ENCODE measurements at places on chromosomes 4 and X.

DNA sequence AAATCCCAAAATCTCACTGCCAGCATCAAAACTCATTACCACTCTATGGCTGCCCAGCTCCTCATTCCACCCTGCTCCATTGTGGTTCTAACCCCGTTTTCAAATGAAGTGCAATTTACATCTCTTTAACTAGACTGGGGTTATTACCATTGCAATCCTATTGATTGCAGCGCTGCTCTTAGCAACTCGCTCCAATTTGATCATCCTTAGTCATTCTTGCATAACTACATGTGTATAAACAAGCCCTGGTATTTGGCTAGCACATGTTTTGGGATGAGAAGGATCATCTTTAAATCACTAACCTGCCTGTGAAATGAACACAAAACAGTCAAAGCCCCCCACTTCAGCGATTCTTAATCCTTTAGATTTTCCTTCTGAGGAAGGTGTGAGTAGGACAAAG is 340.1 kb upstream of the PPARGC1A start:
- no peak for DNase-seq

GRCh38 chr4:58522765-58523382 is 1412.7 kb upstream of the IGFBP7 start:
- no peak for DNase-seq

DNA sequence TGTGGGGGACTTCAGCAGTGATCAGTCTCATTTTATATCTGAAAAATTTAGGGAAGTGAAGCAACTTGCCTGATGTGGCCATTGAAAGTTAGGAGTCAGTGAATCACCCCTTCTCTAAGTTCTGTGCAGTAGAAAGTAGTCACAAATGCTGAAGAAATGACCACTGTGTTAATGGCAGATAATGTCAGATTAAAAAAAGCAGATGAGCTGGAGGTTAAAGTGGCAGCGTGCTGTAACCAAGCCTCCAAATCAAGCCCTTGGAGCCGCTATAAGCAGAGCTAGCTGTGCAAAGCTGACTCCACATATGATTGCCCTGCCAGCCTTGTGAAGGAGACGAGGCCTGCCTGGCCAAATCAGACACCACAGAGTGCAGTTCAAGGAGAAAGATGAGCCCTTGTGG is 39.2 kb upstream of the PDE5A start:
- DNase-seq = no peak

DNA sequence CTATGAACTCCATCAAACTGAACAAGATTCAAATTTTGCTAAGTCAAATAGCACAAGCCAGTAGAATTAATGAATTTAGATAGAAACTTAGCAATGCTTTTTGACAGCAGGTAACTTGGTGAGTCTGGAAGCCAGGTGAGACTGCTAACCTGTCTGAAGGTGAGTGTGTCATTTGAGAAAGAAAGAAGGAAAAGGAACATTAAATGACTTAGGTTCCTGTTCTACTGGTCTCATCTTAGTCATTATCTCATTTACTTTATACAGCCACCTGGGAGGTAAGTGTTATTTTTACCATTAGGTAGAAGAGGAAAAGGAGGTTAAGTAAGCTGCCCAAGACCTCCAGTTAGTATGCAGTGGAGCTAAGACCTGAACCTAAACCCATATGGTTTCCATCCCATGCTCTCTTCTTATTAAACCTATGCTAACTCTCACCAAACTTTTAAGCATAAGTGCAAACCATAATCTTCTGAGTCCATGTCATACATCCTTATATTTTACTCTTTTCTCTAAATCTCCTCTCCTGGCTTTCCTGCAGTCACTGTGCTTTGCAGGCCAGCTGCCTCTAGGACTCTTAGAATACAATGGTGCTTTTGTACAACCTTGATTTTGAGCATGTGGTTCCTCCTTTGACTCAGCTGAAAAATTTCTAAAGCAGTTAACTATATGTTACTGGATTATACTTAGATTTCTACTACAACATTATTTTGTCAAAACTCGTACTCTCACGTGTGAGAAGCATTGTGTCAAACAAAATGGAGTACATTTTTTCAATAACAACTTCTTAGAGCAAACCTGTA is 68.5 kb downstream of the ATP10D start:
- no peak for DNase-seq

DNA sequence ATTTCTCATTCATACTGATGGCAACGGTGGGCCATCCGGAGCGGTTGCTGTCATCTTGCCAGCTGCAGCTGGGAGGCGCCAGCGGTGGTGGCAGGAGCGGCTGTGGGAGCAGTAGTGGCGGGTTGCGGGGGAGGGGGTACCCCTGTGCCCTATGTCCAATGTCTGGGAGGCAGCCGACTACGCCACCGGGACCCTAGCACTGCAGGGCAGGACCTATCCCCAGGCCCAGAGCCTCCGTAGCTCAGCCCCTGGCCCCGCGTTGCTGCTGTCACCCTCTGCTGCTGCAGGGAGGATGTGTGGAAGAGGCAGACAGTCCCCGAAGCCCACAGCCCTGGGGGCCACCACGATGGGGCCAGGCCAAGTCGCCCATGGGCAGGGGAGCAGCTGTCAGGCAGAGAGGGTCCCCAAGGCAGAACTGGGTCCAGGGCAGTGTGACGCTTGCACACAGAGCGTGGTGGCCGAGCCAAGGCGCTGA is 10.0 kb upstream of the SPP1 start:
- no peak for DNase-seq

- DNase-seq = no peak
These were observed 41.9 kb upstream of the APLN start for GRCh38 chrX:129696463-129697155.

GRCh38 chr4:120132935-120133334 is 66.3 kb upstream of the MAD2L1 start:
- DNase-seq = no peak

DNA sequence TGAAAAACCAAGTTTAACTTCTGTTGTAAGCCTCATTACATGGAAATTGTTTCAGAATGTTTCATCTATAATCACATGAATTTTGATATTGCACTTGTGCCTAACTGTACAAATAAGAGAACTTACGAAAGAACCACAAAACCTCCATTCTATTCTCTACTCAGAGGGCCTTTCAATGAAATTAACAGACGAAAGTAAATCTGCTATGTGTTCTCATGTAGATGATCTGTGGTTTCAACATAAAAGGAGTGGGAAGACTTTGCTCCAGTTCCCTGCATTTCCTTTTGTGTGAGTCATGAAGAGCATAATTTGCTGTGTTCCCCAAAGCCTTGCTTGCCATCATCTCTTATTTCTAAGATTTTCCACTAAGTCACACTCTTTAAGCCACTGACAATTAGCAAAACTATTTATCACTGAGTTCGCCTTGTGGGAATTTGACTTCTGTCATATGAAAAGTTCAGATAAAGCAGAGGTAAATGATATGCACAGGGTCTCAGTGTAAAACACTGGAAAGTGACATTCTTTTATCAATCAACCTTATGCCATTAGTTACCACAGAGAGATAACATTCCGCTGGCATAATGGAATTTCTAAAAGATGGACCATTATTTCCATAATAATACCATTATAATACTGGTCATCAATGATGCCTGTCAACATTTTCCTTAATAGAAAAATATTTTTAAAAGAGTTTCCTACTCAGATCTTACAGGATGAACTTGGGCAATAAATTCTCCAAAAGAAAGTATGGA is 329.8 kb downstream of the NR3C2 start:
- no peak for DNase-seq

DNA sequence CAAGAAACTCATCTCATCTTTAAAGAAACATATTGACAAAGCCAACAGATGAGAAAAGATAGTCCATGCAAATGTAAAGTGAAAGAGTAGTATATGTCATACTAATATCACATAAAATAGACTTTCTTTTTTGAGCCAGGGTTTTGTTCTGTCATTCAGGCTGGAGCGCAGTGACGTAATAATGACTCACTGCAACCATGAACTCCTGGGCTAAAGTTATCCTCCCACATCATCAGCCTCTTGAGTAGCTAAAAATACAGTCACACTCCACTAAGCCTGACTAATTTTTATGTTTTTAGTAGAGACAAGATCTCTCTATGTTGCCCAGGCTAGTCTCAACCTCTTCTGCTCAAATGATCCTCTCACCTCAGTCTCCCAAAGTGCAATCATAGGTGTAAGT is 51.8 kb upstream of the TRAM1L1 start:
- no peak for DNase-seq
